CD4-positive, alpha-beta T cell treated with Interleukin-1 beta for 1 hour (primary cell): ENCODE measurements at places on chromosomes 7 and 10.

DNA sequence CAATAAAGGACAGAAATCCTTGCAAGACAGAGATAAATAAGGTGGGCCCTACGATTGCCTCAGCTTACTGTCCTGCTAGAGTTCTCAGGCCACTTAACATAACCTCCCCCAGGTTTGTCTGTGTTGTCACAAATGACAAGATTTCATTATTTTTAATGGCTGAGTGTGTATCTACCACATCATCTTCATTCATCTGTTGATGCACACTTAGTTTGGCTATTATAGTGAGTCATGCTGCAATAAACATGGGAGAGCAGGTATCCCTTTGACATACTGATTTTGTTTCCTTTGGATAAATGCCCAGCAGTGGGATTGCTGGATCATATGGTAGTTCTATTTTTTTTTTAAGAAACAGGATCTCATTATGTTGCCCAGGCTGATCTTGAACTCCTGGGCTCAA lies 60.6 kb downstream of the PRTFDC1 start:
- DNase-seq, result no peak

GRCh38 chr7:43328785-43329380 lies 216.4 kb downstream of the HECW1 start:
- DNase-seq, result no peak

- DNase-seq, result no peak
These were observed 39.4 kb downstream of the PHTF2 start for GRCh38 chr7:77837966-77838365.

GRCh38 chr7:55484241-55484640 lies 88.1 kb downstream of the VOPP1 start:
- DNase-seq, result no peak

DNA sequence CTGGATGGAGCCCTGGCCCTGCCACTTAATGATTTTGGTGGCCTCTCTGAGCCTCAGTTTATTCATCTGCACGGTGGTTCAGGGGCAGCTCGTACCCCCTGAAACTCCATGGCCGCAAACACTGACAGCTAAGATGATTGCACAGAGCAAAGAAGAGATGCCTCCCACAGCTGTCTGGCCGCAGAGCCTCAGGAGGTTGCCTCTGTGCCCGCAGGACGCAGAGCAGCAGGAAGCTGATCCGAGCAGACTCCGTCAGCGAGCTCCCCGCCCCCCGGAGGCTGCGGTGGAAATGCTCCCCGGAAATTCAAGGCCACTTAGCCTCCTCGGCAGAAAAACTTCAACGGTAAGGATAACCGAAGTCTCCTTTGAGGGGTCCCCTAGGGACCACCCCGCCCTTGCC lies 30.2 kb upstream of the C10orf53 start:
- DNase-seq, result no peak

DNA sequence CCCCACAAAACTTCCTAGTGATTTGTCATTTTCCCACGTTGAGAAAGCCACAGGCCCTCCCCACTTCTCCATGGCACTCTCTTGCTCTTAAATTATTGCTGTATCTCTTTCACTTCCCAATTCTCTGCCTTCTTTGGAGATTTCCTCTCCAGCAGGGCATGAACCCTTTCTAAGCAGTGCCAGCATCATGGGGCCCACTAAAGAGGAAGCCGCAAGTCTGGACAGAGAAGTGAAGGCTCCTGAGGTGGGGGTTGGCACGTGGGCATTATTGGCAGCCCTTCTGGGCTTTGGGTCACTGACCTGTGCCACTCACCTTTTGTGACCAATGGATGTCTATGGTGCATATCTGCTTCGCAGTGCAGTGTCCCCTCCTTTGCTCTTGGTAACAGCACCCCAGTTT lies 97.7 kb upstream of the TCF7L2 start:
- peak; percentile 58 for DNase-seq

DNA sequence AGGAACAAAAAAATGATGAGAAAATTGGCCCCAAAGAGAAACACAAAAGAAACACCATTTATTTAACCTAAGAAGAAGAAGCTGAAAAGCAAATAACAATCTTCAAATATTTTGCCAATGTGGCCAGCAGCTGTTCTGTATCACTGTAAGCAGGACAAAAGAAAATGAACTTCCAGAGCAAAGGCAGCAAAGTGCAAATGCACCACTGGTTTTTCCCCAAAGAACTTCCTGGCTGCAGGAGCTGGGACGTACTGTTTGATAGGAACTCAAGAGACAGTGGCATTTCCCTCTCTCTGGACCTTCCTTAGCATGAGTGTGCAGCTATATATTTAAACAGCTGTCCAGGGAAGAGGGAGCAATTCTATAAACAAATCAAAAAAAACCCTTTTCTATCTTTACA lies 60.4 kb downstream of the RNLS start:
- DNase-seq, result no peak

DNA sequence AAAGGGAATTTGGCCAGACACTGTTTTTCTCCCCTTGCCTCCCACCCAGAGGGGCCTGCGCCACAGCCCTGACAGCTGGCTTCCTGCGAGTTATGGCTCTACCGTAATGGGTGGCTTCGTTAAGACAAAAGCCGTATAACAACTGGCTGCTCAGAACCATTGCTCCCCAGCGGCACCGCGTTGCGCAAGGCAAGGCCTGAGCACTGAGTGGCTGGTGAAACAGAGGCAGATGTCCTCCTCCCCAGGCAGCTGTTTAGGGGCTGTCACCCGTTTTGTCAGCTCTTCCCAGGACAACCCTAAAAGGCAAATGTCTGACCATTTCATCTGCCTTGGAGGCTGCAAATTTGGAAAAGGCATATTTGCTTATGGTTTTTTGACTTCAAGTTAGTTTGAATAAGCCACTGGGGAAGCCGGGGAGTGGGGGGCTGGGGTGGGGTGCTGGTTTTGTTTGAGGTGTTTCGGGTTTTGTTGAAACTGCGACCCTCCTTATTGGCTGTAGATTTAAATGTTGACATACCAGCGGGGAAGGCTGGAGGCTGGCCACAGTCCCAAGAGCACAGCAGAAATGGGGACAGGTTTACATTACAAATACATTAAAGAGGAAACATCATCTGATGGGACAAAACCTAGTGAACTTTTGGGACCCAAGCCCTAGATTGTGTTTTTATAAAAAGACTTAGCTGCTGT lies 681 bp upstream of the SPOCK2 start:
- peak; percentile 57 for DNase-seq

- DNase-seq, result no peak
These were observed 63.0 kb downstream of the RALA start for GRCh38 chr7:39686261-39686924.

- DNase-seq, result no peak
These were observed 71.4 kb downstream of the SGMS1 start for GRCh38 chr10:50552308-50552707.

DNA sequence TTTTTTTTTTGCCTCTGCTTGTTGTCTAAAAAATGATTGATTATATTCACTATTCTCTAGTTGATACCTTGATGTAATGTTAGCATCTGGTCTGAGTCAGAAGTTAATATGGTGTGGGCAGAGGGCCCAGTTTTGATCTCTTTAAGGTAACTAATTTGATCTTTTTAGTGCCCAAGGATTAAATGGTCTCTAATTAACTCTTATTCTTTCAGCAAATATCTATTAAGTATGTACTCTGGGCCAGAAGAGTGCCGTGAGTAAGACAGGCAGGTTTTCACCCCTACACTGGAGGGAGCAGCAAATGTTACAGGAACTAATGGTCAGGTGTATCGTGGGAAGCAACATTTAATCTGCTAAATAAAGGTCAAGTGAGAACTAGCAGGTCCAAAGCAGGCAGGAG lies 144.6 kb upstream of the COL1A2 start:
- no peak for DNase-seq

GRCh38 chr10:30038781-30039536 lies 20.4 kb downstream of the JCAD start:
- no peak for DNase-seq

DNA sequence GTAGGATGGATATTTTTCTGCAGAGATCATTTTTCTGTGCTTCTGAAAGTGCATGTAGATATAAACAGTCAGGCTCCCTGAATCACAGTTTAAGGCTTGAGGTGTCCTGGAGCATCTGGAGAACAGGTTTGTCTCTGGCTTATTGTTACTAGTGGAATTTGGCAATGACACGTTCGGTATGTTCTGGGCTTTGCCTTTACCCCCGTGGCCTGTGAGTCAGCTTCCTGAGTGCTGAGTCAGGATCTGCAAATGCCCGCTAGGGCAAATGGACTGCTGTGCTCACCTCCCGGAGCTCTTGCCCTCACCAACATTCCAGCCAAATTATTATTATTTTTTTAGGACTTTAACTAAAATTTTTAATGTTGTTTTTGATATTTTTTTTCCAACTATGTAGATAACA lies 192.5 kb upstream of the PRSS1 start:
- DNase-seq, result no peak
